ENCODE measurements at places on chromosomes 2 and 18.

GRCh38 chr2:65396348-65397026, 35.9 kb downstream of the SPRED2 start:
- no peak for DNase-seq

DNA sequence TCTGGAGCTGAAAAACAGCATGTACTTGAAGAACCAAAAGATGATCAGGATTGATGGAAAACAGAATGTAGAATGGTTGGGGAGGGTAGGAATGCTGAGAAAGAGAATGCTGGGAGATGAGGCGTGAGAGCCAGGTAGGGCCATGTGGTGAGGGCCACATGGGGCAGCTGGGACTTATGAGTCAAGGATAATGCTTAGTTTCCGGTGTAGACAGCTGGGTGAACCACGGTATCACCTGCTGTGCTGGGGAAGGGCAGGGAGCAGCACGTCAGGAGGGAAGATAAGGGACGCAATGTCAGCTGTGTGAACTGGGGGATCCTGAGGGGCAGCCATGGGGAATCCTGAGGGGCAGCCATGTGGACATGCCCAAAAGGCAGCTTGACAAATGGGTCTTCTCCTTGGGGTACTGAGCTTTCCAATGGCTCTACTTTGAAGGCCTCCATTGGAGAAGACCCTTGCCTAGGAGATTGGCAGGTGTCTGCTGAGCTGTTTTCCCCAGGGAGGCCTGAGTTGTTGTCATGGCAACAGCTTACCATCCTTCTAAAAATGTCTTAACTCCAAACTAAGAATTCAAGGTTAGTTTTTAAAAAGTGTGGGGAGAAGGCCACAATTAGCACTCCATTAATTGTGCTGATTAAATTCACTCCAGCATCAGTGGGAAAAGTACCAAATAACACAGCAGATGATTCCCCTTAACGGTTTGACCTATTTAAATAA, 51.1 kb downstream of the MTHFD2 start:
- DNase-seq: no peak

DNA sequence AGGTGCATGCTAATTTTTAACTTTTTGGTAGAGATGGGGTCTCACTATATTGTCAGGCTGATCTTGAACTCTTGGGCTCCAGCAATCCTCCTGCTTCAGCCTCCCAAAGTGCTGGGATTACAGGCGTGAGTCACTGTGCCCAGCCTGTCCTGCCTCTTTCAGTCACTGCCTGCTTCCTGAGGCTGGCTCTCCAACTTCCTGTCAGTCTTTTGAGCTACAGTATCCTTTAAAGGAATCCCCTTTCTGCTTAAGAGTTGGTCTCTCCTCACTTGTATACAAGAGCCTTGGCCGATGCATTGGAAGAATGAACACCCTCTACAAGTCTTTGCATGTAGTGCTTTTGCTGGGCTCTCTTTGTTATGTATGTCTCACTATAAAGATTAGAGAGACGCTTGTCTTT, 88.4 kb upstream of the SMAD2 start:
- no peak for DNase-seq

GRCh38 chr18:45462179-45462578, 153.1 kb upstream of the SLC14A2 start:
- DNase-seq: no peak

- no peak for DNase-seq
Observed at GRCh38 chr2:49199266-49199665, 45.0 kb upstream of the FSHR start.

DNA sequence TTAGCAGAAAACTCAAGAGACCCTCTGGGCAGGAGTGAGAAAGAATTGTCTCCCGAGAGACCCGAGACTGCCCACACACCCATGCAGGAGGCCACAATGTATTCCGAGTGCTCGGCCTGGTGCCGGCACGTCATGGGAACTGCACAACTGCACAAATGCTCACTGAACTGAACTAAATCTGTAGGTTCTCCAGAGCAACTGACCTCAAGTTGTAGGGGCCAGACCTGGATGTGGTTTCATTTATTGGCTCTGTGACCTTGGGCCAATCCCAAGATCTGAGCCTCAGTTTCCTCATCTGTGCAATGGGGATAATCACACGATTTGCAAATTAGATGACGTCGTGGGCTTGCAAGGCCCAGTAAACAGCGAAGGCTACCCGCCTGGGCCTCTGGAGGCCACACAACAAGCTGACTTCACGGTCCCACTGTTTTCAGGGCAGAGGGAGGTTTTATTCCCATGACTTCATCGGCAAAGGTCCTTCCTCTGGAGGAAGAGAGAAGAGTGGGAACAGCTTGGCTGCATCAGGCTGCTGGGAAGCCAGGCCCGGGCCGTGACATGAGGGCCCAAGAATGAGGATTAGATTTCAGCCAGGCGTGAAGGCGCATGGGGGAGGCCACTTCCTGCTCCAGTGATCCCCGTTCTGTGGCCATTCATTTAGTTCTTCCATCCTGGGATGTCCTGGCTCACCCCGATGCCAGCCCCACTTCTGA, 3.6 kb upstream of the ERFE start:
- no peak for DNase-seq

GRCh38 chr2:227612546-227613271, 1.9 kb downstream of the SCYGR3 start:
- DNase-seq: peak; percentile 13

GRCh38 chr2:17791121-17791816, 25.0 kb upstream of the MSGN1 start:
- DNase-seq: no peak

DNA sequence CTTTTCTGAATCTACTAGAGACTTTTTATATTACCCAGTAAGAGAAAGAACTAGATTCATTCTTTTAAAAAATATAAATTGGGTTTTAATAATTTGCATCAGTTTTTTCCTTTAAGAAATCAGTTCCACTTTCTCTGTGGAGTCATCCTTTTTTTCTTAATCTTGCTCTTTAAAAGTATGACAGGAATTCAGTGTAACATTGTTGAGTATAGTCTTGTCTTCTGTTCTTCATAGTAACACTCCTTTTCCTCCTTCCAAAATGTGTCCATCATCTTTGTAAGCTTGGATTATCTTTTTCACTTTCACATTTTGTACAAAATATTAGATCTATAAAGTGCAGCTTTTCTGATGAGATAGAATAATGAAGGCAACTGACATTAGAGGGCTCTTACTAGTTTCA, 135.4 kb downstream of the HAUS1 start:
- no peak for DNase-seq

DNA sequence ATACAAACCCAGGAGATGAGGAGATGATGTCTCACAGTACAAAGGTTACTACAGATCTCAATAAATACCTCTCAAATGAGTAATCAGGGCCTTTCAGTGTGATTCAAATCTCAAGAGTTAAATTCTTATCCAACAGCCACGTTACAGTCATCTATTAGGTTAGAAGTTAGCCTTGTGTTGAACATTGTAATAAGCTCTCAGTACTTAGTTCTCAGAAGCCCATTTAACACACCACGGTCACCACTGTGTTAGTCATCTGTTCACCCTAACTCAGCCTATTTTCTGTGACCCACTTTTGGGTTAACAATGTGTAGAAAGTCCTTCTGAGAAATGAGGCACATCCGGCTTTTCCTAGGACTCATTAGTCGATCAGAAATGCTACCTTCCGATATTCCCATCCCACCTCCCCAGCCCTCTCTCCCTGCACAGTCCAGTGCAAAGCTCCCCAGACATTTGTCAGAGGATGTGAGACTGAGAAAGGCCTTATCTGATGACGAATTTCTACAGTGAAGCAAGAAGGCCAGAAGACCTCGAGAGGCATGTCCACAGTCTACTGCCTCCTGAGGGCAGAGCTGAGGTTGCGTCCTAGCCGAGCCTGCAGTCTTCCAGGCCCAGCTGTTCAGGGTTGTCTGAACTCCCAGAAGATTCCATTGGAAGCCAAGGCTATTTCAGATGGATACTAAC, 92.6 kb downstream of the ACTR2 start:
- DNase-seq: no peak

- no peak for DNase-seq
Observed at GRCh38 chr2:190794377-190794776, 86.2 kb upstream of the GLS start.

DNA sequence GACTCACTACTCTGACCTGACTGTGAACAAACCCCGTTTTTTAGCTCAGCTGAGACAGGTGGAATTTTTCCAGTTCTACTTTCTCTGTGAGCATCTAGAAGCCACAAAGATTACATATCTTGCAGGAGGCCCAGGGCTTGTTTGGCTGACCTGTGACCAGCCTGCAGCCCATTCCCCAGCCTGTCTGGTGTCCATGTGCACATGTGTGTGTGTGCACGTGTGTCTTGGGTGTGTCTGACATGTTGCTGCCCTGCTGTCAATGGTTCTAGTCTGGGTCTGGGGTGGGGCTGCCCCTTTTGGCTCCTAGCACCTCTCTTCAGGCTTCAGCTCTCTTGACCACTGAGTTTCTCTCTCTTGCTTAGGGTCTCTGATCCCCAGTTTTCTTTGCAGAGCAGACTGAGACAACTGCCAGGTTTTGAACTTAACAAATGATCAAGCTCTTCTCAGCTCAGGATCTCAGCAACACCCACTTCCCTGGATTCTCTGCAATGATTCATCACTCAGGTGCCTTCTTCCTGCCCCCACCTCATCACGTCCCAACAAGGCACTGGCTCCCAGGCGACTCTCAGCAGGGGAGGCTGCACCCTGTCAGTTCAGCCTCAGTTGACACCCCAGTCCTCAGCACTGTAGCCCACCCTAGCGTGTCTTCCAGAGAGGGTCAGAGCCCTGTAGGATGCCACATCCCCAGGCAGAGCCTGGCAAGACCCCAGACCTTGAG, 130.3 kb downstream of the CELF4 start:
- no peak for DNase-seq

GRCh38 chr2:61898810-61899209, 6.7 kb upstream of the COMMD1 start:
- no peak for DNase-seq

DNA sequence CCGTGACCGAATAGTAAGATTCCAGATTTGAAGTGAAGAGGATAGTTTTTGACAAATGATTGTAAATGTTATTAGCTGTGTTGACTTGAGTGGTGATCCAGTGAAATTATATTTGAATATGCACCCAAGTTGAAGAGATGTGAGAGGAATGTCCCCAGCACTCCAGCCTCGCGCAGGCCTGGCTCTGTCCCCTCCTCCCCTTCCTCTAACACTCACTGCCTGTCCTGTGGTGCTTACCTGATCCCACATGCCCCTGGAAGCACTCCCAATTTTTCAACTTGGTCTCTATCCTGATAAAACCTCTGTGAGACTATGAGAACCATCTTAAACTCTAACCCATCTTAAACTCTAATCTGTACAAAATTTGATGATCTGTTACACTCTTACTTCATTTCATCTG, 154.7 kb upstream of the LRP1B start:
- no peak for DNase-seq

DNA sequence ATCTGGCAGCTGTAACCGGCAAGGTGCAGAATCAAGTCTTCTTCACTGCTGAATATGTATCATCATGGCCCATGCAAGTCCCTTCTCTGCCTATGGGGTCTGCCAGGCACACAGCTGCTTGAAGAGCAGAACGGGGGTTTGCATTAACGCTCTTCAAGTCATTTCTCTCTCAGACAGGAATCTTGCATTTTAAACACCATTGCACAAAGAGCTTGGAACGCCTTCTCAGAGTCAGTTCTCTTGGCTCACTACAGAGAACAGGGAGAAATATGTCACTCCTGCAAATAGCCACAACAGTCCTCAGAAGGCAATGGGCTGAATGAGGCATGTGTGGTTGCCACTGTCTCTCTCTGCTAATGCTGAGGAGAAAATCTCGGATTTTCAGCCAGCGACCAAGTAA, 2173.5 kb upstream of the PIK3C3 start:
- no peak for DNase-seq

DNA sequence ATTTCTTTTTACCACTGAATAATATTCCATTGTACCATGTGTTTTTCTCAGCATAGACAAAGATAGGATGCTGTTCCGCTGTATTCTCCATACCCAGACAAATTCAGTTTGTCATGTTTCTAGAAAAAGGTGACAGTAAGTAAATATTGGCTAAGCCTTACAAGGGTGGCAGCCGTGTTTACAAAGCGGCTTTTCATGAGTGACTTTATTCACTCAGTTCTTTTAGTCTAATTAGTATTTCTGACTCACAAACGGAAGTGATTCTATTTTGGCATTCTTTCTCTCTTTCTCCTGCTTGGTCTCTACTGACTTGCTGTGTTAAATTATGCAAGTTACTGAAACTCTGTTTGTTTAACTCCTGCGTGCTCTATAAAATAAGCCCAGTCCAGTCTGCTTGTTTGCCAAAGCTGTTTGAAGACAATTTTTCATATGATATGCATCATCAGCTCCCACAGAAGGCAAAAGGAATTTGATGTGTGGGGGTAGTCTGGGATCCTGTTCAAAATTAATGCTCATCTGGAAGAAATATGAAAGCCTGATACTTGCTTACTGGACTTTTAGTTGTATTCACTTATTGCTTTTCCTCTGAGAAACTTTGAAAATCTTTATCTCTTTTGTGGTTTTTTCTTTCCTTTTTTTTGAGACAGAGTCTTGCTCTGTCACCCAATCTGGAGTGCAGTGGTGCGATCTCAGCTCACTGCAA, 2.3 kb upstream of the PLEKHH2 start:
- peak; percentile 70 for DNase-seq

- no peak for DNase-seq
Observed at GRCh38 chr2:63628403-63628942, 39.7 kb downstream of the MDH1 start.

DNA sequence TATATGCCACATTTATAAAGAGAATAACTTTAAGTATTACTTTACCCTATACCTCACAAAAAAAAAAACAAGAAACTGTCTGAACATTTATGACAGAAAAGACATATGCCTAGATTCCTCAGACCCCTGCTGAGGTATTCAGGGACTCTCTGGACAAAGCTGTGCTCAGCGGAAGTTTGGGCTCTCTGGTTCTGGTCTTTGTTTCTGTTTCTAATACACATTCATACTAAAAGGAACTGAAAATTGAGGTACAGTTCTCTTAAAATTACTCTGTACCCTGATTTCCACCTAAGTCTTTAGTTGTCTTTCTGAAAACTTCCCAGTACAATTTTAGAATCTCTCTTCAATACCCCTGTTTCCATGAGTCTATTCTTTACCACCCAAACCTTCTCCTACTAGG, 160.3 kb downstream of the IKZF2 start:
- no peak for DNase-seq

Measured in NCI-H1092 (cell line).